ENCODE measurements at places on chromosomes 5 and 9.

DNA sequence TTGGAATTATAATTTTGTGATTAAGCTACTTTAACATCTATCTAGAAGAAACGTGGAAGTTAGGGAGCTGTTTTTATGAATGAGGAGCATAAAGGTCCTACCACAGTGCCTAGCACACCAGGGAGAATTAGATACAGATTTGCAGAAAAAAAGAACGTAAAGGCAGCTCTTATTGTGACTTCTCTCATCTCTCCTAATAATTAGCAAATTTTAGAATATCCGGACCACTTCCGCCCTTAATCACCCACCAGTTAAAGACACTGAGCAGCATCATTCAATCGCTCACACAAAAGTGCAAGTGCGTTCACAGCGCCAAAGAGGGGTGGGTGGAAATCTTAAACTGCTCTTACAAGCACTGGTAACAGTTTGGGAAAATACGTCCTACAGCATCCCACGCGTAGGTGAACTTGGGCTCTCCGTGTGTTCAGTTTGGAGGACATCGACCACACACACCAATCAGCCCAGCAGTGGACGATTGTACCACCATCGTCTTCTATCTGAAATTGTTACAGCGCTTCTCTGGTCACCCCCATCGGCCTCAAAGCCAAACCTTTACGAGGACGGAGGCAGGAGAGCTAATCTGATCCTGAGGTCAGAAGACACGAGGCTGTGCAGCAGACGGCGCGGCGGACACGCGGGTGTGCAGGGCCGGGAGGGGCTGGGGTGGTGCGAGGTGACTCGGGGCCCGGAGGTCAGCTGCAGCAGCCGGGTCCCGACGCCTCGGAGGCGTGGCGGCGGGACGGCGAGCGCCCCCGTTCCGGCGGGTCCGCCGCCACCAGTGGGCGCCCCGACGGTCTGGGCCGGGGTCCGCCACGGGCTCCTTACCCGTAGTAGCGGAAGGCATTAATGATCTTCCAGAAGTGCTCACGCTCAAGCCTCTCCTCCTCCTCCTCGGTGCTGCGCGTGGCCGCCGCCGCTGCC lies 646 bp downstream of the CARNMT1 start:
- DNase-seq = no peak

DNA sequence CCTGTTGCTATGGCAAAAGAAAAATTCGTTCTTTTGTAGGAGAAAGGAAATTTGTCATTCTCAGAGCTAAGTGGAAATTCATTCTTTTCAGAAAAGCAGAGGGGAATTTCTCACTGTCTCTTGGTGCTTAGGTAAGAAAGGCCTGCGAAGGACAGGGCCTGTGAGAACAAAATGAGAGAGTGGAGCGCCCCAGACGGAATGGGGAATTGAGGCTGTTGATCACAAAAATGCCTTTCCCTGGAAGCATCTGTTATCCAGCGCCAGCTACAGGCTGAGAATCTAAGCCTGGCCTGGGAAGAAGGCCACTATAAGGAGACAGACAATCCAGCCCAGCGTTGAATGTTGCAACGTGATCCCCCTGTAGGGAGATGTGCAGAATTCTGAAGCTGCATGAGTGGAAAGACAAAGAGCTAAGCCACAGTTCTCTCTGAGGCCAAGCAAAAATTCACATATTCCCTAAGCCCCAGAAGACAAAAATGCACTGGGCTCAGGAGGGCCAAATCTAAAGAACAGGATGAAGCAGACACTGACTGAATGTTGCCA lies 44.8 kb upstream of the CLK4 start:
- DNase-seq = no peak

GRCh38 chr5:101080462-101081240 lies 177.6 kb upstream of the ST8SIA4 start:
- DNase-seq = no peak

DNA sequence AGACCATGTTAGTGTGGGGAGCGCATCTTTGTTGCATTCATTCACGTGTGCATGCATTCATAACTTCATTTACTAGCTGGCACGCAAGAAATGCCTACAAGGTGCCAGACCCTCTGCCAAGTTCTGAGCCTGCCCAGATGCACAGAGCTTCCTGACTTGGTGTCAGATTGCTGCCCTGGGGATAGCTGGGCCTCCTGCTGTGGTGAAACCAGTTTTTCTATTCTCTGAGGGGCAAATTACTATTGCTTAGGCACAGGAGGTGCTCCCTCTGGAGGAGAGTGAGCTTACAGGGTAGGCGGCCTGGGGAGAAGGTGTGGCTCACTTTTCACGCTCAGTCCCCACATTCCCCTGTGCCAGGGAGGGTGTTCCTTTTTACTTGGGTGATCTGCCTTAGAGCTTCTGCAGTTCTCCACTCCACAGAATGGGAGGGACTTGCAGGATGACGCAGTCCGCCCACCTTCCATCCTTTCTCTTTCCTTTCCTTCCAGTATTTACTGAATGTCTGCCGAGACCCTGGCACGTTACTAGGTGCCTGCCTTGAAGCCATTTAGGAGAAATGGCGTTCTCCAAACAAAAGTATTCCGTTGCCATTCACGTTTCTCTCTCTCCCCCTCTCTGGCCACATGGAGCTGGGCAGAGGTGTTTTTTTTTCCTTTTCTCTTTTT lies 27.9 kb upstream of the CTNNA1 start:
- no peak for DNase-seq

GRCh38 chr9:89747596-89747995 lies 142.8 kb downstream of the GADD45G start:
- DNase-seq = no peak

GRCh38 chr5:56574778-56575177 lies 240.6 kb upstream of the MAP3K1 start:
- DNase-seq = no peak

GRCh38 chr9:33225319-33226147 lies 14.4 kb upstream of the SPINK4 start:
- DNase-seq = no peak

DNA sequence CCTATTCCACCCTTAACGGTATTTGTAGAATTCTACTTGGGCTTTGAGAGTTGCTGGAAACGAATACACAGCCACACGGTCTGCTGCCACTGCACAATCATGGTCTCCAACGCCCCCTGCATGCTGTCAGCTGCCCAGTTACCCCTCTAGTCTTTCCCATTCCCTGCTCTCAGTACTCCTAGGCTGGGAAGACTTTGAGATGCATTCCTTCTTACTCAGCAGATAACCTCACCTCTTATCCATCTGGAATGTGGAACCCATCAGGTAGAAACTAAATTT lies 92.8 kb downstream of the ANKH start:
- no peak for DNase-seq

- DNase-seq = no peak
Measured at GRCh38 chr9:88781628-88782391, 209.5 kb upstream of the S1PR3 start.

DNA sequence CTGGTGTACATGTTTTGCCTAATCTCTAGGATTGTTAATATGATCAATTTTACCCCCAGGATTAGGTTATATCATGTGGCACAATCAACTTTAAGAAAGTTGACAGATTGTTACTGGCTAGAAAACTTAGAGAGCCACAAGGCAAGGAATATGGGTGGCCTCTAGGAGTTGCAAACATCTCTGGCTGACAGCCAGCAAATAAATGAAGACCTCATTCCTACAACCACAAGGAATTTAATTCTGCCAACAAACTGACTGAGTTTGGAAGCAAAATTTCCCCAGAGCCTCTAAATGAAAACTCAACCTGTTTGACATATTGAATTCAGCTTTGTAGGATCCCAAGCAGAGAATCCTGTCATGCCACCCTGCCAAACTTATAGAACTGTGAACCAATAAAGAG lies 196.4 kb upstream of the PTGER4 start:
- no peak for DNase-seq

- DNase-seq = no peak
Measured at GRCh38 chr5:160635046-160635445, 213.4 kb downstream of the PTTG1 start.

DNA sequence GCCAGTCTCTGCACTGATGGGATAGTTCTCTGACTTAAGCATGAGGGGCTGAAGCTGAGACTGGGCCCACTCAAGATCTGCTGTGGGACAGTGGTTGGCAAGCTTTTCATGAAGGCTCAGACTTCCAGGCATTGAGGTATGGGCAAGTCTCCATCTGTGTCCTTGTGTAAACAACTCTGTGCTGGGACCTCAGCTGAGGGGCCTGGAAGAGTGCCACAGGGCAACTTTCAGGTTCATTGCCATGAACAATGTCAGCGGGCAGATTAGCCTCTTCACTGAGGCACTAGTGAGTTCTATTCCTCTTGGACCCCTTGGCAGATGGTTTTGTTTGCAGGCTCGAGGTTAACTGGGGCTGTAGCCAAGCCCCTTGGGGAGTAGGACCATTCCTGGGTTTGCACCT lies 127.1 kb downstream of the MRPS30 start:
- DNase-seq = no peak

- DNase-seq = no peak
Measured at GRCh38 chr5:3320317-3320875, 275.2 kb upstream of the IRX1 start.

DNA sequence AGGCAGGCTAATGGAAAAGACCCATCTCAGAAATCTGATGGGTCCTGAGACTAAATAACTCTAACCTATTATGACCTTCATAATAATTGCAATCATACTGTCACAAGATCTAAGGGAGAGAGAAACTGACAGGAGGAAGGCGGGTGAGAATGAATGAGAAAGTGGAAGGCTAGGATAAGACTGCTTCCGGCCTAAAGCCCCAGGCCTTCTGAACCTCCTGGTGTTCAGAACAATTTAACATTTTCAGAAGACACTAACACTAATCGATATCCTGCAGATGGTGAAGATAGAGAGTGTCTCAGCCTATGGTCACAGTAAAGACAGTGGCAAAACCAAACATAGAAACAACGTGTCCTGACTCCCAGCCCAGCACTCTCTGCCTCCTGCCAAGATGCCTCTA lies 1.2 kb downstream of the RPS14 start:
- no peak for DNase-seq

DNA sequence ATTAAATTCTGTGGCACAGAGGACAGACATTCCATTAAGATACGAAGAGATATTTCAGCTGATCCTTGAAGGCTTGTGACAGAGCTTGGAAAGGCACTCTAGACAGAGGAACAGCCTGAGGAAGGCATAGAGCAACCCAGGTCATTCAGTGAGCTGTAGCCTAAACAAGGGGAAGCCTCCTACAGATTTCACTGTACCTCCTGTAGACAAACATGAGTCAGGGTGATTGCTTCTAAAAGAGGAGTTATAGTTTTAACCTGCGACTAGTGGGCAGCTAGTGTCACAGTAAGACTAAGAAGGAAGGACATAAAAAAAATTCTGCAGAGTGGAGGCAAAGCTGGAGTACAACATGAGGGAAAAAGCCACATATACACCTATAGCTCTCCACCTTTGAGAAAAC lies 43.5 kb upstream of the ANKDD1B start:
- DNase-seq = no peak

DNA sequence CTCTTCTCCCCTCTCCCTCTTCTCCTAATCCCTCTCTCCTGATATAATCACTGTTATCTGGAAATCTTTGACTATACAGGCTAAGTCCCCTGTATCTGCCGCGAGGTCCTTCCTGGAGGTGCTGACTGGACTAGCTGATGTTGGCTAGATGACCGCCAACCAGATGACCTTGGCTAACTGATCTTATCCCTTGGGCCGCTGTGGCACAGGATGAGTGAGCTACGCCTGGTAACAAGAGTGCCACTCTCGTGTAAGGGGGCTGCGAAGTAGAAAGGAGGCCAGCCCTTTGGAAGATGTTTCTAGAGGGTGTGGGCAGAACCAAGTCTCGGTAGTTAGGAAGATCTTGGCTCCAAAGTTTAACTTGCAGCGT lies 345 bp upstream of the PRRC1 start:
- no peak for DNase-seq

DNA sequence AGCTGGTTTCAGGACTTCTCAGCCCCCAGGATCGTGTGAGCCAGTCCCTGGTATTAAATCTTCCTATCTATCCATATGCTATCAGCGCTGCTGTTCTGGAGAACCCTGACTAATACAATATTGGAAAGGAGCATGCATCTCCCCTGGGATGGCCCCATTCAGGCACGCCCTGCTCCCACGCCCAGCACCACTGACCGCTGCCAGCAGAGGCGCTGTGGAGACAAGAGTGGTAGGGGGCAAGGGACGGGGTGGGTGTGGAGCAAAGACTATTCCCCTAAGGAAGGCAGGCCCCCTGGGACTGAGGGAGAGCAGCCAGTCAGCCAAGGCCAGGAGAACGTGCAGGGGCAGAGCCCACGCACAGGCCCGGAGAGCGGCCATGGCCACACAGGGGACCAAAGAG lies 116.0 kb downstream of the VAV2 start:
- no peak for DNase-seq

- DNase-seq = no peak
Measured at GRCh38 chr5:81247441-81247972, 14.4 kb downstream of the CKMT2 start.

- DNase-seq = no peak
Measured at GRCh38 chr5:78993165-78993564, 8.1 kb upstream of the ARSB start.

DNA sequence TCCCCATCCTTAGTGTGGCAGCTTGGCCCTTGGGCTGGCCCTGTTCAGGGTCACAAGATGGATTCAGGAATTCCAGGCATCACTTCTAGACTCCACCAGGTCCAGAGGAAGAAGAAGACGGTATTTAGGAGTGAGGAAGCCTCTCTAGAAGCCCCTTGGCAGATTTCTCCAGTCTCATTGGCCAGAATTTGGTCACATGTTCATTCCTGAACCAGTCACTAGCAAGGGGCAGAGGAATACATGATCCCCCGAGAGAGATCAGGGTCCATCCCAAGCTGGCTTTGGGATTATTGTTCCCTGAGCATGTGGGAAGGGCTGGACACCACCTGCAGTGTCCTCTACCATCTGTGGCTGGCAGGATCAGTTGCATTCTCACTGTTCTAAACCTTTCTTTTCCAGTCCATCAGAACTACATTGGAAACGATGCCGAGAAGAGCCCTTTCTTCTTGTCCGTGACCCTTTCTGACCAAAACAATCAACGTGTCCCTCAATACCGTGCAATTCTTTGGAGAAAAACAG lies 48.5 kb downstream of the GARNL3 start:
- DNase-seq = no peak

DNA sequence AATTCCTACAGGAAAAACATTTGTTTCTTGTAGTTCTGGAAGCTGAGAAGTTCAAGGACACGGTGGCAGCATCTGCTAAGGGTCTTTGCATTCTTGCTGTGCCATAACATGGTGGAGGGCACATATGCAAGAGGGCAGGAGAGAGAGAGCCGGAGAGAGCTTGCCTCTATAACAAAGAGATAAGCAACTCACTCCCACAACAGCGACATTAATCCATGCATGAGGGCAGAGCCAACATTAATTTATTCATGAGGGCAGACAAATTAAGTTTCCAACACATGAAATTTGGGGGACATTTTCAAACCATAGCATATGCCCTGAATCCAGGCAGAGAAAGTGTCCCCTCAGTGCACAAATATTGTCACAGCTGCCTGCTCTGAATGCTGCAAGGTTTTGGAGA lies 4.4 kb upstream of the GTF3C5 start:
- no peak for DNase-seq

All from cortex of kidney (tissue), 1 donor.